ENCODE measurements at places on chromosomes 11 and 22.
A peak's percentile ranks its signal among the peaks of the same experiment; 100 is the strongest.

- H3K27me3 ChIP-seq = no peaks in the 10 kb centered on the region
- no peak overlapping the region for H3K27ac ChIP-seq
- no peak overlapping the region for H3K4me3 ChIP-seq
- DNase-seq = no peak
- peaks cover 2% of the 10 kb centered on the region for H3K4me1 ChIP-seq
- no peaks in the 10 kb centered on the region for H3K36me3 ChIP-seq
These were observed 377.2 kb upstream of the DDI1 start for GRCh38 chr11:103659206-103659618.

DNA sequence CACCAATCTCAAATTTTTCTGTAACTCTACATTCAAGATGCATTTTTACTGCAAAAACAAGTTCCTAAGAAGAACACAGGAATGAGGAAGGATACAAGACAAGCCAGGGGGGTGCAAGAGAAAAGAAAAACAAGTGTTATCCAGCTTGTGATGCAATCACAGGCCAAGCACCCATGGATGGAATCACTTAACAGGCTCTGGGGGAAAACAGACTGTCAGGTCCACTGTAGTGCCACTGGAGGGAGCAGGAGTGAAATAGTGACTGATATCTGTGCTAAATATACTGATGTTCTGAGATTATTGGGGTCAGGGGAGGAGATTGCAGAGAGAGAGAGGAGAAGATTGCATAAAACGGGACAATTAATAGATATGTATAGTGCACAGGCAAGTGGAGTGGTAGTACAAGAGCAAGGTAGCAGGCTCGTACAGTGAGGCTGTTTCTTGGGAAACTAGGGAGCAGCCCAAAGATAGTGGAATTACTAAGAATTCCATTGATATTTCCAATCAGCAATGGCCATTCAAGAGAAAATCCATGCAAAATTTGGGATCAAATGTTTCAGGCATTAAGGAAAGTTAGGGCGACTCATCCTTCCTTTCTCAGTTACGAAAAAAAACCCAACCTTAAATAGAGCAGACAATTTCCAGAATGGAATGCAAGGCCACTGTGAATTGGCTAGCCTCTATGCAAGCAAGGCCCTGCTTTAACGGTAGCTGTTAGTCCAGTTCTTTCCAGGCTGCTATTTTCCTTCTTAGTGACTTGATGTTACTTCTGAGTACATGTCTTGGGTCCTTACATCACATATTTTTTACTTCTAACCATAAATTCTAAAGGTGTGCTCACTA lies 52.2 kb upstream of the CEP126 start:
- H3K27ac ChIP-seq = no peak overlapping the region
- no peaks in the 10 kb centered on the region for H3K36me3 ChIP-seq
- peaks cover 1% of the 10 kb centered on the region for H3K27me3 ChIP-seq
- no peak for DNase-seq

- no peak overlapping the region for H3K4me3 ChIP-seq
- no peak for DNase-seq
- H3K27me3 ChIP-seq = no peaks in the 10 kb centered on the region
These were observed 6.9 kb downstream of the SBF1 start for GRCh38 chr22:50467773-50468440.

GRCh38 chr22:44684506-44685383 lies 17.3 kb upstream of the PRR5 start:
- H3K27ac ChIP-seq = peak overlapping the region; percentile 91
- peak; percentile 83 for DNase-seq
- peaks cover 3% of the 10 kb centered on the region for H3K36me3 ChIP-seq
- peaks cover 49% of the 10 kb centered on the region for H3K4me1 ChIP-seq
- peak overlapping the region; percentile 42 for H3K4me3 ChIP-seq
- no peaks in the 10 kb centered on the region for H3K27me3 ChIP-seq

GRCh38 chr11:69002570-69003231 lies 10.3 kb downstream of the MRGPRF start:
- no peaks in the 10 kb centered on the region for H3K36me3 ChIP-seq
- peaks cover 4% of the 10 kb centered on the region for H3K27me3 ChIP-seq
- no peak overlapping the region for H3K4me3 ChIP-seq

DNA sequence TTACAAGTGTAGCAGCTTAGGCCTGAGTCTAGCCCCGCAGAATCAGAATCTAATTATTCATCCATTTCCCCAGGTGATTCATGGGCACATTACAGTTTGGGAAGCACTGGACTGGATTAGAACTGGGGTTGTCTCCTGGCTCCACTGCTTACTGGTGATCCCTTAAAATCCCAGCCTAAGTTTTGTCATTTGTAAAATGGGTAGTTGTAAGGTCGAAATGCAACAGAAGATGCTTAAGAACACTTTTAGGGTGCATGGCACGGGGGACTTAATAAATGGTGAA lies 1.3 kb downstream of the STX3 start:
- H3K36me3 ChIP-seq = peaks cover 3% of the 10 kb centered on the region
- H3K27ac ChIP-seq = no peak overlapping the region
- no peak for DNase-seq
- peaks cover 15% of the 10 kb centered on the region for H3K4me1 ChIP-seq
- peaks cover 28% of the 10 kb centered on the region for H3K27me3 ChIP-seq

DNA sequence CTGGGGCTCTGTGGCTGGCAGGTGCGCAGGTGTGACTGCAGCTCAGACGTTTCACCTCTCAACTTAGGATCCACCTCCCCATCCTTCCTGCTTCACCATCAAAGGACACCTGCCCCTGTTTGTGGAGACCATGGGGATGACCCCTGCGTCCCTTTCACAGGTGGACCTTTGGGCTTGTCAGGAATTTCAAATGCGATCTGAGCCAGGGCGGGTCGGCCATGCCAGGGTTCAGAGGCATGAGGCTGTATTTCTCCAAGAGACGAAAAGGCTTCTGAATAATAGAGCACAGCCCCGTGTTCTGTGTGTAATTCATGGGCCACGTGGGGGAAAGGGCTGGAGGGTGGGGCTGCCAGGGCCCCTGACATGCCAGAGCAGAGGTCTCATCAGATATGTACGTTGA lies 668.0 kb downstream of the BRD1 start:
- no peak overlapping the region for H3K4me3 ChIP-seq
- no peak for DNase-seq
- H3K27me3 ChIP-seq = no peaks in the 10 kb centered on the region
- H3K4me1 ChIP-seq = no peaks in the 10 kb centered on the region
- H3K27ac ChIP-seq = no peak overlapping the region

GRCh38 chr11:34656062-34656720 lies 35.3 kb downstream of the EHF start:
- H3K36me3 ChIP-seq = no peaks in the 10 kb centered on the region
- no peak overlapping the region for H3K27ac ChIP-seq
- H3K27me3 ChIP-seq = peaks cover 63% of the 10 kb centered on the region
- no peak for DNase-seq

GRCh38 chr22:30568137-30568805 lies 6.2 kb downstream of the GAL3ST1 start:
- H3K27ac ChIP-seq = no peak overlapping the region
- DNase-seq = no peak
- H3K4me3 ChIP-seq = no peak overlapping the region
- H3K4me1 ChIP-seq = no peaks in the 10 kb centered on the region
- peaks cover under 1% of the 10 kb centered on the region for H3K27me3 ChIP-seq
- no peaks in the 10 kb centered on the region for H3K36me3 ChIP-seq

Measured in activated T-helper 2 cell treated with anti-CD3 and anti-CD28 coated beads, Interferon-gamma antibody, Interleukin-2, Interleukin-4, amounts not matched to agents 10 μg/mL and 5 μg/mL and 100 μg/mL, durations not matched to agents 14 hours and 24 hours and 36 hours (primary cell).